Adrenal gland (tissue), 19 donors: ENCODE measurements at places on chromosomes 16 and 17. TPM values are rescaled to one million over a fixed set of nuclear protein-coding genes. Genes with fewer than 3 reads are reported as not detected.
A peak's percentile ranks its signal among the peaks of the same experiment; 100 is the strongest.

GRCh38 chr16:9332574-9333148, 241.2 kb downstream of the HAPSTR1 start:
- no peaks in the 10 kb centered on the region for H3K27me3 ChIP-seq
- no peaks in the 10 kb centered on the region for H3K36me3 ChIP-seq
- H3K27ac ChIP-seq: no peak overlapping the region
- no peak for DNase-seq
- H3K4me3 ChIP-seq: no peak overlapping the region

DNA sequence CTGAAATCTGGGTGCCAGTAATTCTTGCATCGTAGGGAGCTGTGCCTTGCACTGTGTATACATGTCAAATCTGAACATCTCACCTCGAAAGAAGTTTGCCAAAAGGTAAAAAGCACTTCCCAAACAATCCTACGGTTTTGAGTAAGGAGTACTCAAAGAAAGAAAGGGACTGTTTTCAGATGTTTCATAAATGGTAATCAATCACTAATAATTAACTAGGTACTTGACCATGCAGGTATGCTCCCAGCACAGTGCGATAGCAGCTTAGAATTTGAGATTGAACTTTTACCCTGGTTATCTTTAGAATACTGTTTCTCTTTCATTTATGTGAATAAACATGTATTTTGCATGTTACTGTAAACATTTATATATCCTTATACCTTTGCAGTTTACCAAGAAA, 39.0 kb downstream of the PRKCA start:
- DNase-seq: no peak
- H3K27me3 ChIP-seq: no peaks in the 10 kb centered on the region
- H3K27ac ChIP-seq: no peak overlapping the region
- H3K36me3 ChIP-seq: no peaks in the 10 kb centered on the region
- peaks cover 67% of the 10 kb centered on the region for H3K4me1 ChIP-seq
- no peak overlapping the region for H3K4me3 ChIP-seq

DNA sequence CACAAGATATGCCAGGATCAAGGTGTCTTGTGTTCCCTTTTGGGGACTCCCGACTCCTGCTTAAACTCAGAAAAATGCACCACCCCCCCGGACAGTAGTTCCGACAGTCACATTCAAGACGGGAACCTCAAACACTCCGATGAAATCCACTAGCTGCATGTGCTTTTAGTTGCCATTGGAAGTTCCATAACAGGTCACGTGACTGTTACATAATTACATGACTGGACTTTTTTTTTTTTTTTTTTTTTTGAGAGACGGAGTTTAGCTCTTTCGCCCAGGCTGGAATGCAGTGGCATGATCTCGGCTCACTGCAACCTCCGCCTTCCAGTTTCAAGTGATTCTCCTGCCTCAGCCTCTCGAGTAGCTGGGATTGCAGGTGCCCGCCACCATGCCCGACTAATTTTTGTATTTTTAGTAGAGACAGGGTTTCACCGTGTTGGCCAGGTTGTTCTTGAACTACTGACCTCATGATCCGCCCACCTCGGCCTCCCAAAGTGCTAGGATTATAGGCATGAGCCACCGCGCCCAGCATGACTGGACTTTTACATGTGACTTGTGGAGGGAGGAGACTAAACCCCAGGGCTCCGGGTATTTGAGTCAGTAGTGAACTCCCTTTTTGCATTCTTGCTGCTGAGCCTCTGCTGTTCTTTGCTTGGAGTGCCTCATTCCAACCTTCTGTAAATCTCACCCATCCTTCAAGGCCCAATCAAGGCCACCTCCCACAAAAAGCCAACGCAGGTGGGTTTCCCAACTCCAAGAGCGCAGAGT, 1.6 kb downstream of the SIRT7 start:
- no peaks in the 10 kb centered on the region for H3K27me3 ChIP-seq
- peaks cover 13% of the 10 kb centered on the region for H3K4me1 ChIP-seq
- no peak overlapping the region for H3K27ac ChIP-seq
- H3K4me3 ChIP-seq: no peak overlapping the region

GRCh38 chr16:1258906-1259759, 3.3 kb downstream of the TPSD1 start:
- H3K27ac ChIP-seq: no peak overlapping the region
- DNase-seq: no peak
- H3K4me1 ChIP-seq: no peaks in the 10 kb centered on the region
- no peaks in the 10 kb centered on the region for H3K36me3 ChIP-seq
- no peak overlapping the region for H3K4me3 ChIP-seq
- peaks cover 16% of the 10 kb centered on the region for H3K27me3 ChIP-seq

GRCh38 chr17:43673516-43674323, 12.0 kb upstream of the MEOX1 start:
- H3K27ac ChIP-seq: no peak overlapping the region
- H3K4me3 ChIP-seq: no peak overlapping the region
- H3K36me3 ChIP-seq: no peaks in the 10 kb centered on the region

DNA sequence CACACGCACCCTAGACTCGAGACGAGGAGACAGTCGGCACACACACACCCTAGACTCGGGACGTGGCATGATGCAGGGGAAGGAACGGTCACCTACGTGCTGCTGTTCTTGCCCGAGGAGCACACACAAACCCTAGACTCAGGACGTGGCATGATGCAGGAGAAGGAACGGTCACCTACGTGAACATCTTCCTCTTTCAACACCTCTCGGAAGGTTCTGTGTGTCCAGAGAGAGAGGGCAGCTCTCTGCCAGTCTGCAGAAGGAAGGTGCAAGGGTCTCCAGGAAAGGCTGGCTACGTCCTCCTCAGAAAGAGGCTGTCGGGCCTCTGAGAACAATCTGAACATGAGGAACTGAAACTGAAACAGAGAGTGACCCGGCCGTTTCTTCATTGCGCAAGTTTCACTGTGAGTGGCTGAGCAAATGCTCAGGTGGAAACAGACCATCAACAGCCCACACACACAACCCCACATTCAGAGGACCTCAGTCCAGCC, 43.4 kb downstream of the ZNF276 start:
- no peak overlapping the region for H3K4me3 ChIP-seq
- no peaks in the 10 kb centered on the region for H3K36me3 ChIP-seq
- H3K27ac ChIP-seq: no peak overlapping the region

GRCh38 chr16:79498928-79499327, 101.6 kb downstream of the MAF start:
- H3K4me3 ChIP-seq: no peak overlapping the region
- H3K27ac ChIP-seq: no peak overlapping the region
- no peak for DNase-seq
- H3K36me3 ChIP-seq: no peaks in the 10 kb centered on the region

GRCh38 chr17:15943971-15944758, 765 bp upstream of the ADORA2B start:
- H3K36me3 ChIP-seq: no peaks in the 10 kb centered on the region
- H3K4me1 ChIP-seq: peaks cover 11% of the 10 kb centered on the region
- no peak overlapping the region for H3K4me3 ChIP-seq
- H3K27ac ChIP-seq: no peak overlapping the region

- H3K4me1 ChIP-seq: peaks cover 36% of the 10 kb centered on the region
- no peaks in the 10 kb centered on the region for H3K27me3 ChIP-seq
- peak overlapping the region; percentile 92 for H3K27ac ChIP-seq
- no peaks in the 10 kb centered on the region for H3K36me3 ChIP-seq
- DNase-seq: no peak
These were observed 563 bp downstream of the ZNF771 start for GRCh38 chr16:30407804-30408534.

The CNGB1 gene
- not detected for total RNA-seq

The TEKT1 gene
- total RNA-seq: not detected

The SSTR5 gene
- total RNA-seq: 2.6 TPM

The PRSS27 gene
- 2.1 TPM for total RNA-seq

The TSPAN10 gene
- 2.3 TPM for total RNA-seq

The TP53TG3C gene
- total RNA-seq: not detected
